ENCODE measurements at places on chromosomes 11 and 22.
A peak's percentile ranks its signal among the peaks of the same experiment; 100 is the strongest.

- peak; percentile 59 for DNase-seq
These were observed 19.6 kb downstream of the NF2 start for GRCh38 chr22:29623059-29623458.

GRCh38 chr11:75029836-75030631 lies 41.3 kb downstream of the NEU3 start:
- no peak for DNase-seq

DNA sequence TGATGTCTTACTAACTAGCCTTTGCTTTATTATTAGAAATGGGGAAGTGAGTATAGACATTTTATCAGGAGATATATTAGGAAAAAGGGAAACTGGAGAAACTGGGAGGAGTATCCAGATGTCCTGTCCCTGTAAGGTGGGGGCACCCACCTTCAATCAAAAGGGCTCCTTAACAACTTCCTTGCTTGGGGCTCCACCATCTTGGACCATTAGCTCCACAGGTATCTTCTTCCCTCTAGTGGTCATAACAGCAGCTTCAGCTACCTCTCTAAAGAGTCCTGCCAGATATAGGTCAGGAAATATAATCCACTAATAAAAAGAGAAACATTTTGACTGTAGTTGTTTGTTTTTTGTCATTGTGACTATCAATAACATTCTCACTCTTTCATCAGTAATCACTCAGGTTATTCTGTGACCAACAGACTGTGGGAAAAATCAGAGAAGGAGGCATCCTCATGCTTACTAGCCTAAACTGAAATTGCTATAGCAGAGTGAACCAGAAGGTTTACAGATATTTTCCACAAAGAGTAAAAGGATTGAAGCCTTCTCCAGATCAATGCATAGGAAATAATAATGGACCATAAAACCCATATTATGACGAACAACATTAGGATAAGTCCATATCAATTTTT lies 10.4 kb downstream of the OR51B4 start:
- DNase-seq, result peak; percentile 45

DNA sequence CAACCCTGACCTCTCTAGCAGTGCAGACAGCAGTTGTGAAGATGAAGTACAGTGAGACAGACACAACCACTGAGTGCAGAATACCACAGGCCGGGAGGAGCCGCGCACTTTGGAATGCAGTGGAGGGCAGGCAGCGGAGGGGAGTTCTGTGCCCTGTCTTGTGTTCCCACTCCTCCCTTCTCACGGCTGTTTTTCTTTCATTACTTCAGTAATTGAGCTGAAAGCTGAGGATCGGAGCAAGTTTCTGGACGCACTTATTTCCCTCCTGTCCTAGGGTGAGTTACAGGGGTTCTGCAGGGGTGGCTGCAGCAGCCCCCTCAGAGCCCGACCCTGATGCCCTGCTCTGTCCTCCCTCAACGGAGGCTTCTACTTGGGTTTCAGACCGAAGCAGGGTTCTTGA lies 5.6 kb downstream of the CLDN5 start:
- no peak for DNase-seq

- DNase-seq, result peak; percentile 80
These were observed 99.5 kb downstream of the BCR start for GRCh38 chr22:23279781-23280180.

DNA sequence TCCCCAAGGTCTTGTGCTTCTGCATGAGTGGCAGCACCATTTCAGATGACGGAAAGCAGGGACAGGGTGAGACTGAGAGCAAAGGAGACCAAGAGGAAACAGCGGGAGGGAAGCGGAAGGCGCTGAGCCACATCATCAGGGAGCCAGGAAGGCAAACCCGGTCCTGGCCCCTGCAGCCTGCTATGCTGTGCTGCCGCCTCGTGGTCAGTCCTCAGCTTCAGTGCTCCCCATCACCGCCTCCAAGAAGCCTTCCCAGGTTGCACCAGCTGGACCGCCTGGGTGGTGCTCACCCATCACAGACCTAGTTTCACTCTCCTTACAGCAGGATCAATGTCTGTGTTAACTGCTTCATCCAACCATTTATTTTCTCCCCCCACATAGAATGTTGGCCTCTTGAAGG lies 73.0 kb upstream of the PHF21B start:
- no peak for DNase-seq

DNA sequence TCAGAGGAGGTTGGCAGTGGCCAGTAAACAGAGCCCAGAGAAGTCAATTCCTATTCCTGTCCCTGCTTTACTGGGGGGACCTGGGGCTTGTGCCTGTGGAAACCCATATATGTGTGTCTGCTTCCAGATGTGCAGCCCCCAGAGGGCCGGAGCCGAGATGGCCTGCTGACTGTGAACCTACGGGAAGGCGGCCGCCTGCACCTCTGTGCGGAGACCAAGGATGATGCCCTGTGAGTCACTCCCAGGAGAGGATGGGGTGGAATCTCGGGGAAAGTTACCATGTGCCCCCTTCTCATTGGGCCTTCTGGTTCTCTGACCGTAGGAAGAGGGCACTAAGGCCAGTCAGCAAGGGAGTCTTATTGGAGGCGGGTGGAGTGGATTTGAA lies 5.3 kb downstream of the PLEKHB1 start:
- no peak for DNase-seq

DNA sequence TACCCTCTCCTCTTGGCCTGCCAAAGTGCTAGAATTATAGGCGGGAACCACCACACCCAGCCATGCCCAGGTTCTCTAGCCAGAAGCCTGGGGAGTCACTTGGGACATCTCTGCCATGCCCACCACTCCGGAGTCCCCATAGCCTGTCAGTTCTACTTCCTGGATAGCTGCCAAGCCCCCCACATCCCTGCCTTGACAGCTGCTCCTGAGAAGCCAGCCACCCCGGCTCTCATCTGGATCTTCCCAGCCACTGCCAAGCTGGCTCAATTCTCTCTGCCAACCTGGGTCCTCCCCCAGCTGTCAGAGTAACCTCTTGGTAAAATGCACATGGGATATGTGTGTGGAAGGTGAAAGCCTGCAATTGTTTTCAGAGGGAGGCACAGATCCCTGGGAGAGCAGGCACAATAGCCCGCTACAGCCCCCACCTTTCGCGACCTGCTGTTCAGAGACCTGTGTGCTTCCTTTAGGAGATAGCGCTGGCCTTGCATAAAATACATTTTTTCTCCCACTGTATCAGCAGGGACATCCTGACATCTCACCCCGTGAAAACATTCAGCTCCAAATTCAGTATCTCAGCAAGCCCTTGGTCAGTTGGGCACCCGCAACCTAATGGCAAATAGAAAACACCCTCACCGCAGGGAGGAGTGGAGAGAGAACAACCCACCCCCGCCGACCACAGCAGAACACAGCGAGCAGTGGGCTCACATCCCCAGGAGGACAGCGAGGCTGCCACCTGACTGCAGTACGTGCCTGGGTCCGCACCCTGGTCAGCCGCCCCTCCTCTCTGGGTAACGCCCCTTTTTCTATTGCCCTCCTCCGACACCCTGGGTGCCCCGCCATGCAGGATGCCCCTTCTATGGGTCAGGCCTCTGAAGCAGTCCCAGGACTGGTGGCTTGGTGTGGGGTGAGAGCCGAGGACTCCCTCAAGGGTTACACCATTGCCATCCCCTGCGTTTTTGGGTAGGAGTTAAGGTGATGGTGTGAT lies 1342.2 kb downstream of the BRD1 start:
- no peak for DNase-seq

- no peak for DNase-seq
These were observed 1.0 kb upstream of the LIF start for GRCh38 chr22:30247561-30247960.

DNA sequence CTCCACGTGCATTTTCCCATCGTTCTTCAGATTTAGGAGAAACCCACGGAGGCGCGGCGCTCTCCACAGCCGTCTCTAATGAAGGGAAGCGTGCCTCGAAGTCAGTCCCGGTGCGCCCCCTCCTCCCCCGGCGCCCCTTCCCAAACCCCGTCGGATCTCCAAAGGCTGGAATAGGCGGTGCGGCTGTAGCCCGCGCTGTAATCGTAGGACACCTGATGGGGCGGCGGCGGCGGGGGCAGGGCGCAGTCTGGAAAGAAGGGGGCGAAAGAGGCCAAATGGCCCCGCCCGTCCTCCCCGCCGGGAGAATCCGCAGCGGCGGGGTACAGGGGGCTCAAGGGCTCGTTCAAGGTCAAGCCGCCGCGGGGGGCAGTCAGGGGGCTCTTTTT lies 1.3 kb downstream of the FAM181B start:
- DNase-seq, result no peak
